ENCODE measurements at places on chromosomes 12 and 14.
A peak's percentile ranks its signal among the peaks of the same experiment; 100 is the strongest.

DNA sequence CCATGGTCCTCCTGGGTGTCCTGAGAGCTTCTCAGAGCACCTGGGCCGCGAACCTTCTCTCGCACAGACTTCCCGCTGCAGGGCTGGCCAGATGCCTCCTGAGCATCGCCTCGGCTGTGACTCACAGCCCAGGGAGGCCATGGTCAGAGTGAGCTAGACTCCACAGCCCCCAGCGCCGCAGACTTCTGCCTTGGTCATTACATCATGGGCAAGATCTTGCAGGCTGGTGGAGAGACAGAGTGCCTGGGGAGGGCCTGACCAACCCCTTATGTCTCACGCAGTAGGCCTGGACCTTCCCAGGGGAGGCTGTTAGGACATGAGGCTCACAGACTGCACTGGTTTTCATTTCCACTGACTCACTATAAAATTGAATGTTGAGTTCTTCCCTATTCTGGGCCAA lies 41.8 kb downstream of the SMOC1 start:
- DNase-seq: peak; percentile 14

DNA sequence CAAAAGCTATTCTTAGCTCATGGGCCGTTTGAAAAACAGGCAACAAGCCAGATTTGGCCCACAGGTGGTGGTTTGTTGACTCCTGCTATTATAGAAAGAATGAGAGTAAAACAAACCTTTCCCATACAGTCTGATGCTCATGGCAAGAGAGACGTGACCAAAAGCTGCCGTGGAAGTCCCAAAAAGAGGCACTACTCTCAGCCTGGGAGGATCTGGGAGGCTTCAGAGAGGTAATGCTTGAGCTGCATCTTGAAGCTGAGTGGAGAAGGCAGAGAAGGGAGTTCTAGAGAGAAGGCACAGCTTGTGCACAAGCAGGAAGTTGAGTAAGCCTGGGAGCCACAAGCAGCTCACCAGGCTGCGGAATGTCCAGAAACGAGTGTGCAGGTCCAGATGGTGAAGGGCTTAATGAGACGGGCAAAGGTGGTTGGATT lies 9.6 kb downstream of the PLXNC1 start:
- DNase-seq: peak; percentile 77

- DNase-seq: peak; percentile 77
Measured at GRCh38 chr14:95533391-95533821, 1.4 kb upstream of the GLRX5 start.

GRCh38 chr14:34322940-34323418 lies 139.1 kb downstream of the SPTSSA start:
- peak; percentile 73 for DNase-seq

- peak; percentile 22 for DNase-seq
Measured at GRCh38 chr12:71947645-71948105, 9.0 kb downstream of the TPH2 start.

DNA sequence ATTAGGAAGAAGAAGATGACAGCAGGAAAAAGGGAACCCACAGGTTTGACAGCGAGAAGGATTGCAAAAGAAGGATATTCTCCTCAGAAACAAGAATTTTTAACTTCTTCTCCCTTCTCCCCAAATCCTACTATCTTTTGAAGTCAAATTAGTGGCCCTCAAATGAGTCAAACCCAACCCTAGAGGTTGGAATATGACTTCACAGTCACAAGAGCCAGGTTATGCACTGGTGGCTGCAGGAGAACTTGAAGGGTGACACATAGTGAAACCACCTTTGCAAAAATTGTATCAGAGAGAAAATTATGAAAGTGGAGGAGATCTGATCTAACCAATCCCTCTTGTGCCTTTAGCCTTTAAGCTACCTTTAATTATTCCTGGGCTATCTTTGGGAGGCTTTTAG lies 386.2 kb upstream of the CCDC196 start:
- no peak for DNase-seq
